AG04450 (cell line): ENCODE measurements at places on chromosomes 5 and 9.

DNA sequence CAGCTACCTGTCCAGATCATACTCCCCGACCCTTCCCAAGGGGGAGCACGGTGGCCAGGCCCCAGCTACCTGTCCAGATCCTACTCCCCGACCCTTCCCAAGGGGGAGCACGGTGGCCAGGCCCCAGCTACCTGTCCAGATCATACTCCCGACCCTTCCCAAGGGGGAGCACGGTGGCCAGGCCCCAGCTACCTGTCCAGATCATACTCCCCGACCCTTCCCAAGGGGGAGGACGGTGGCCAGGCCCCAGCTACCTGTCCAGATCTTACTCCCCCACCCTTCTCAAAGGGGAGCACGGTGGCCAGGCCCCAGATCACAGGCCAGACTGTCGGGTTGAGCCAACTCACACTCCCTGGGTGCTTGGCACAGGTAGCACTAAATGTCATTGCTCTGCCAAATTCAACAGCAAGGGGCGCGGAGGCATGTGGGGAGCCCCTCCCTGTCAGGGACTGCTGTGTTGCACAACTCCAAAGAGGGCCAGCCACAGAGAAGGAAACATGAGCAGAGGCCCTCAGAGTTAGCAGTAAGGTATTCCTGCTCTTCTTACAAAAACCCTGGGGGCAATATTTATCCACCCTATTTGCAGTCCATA lies 136.9 kb downstream of the OLFM1 start:
- no peak for DNase-seq

DNA sequence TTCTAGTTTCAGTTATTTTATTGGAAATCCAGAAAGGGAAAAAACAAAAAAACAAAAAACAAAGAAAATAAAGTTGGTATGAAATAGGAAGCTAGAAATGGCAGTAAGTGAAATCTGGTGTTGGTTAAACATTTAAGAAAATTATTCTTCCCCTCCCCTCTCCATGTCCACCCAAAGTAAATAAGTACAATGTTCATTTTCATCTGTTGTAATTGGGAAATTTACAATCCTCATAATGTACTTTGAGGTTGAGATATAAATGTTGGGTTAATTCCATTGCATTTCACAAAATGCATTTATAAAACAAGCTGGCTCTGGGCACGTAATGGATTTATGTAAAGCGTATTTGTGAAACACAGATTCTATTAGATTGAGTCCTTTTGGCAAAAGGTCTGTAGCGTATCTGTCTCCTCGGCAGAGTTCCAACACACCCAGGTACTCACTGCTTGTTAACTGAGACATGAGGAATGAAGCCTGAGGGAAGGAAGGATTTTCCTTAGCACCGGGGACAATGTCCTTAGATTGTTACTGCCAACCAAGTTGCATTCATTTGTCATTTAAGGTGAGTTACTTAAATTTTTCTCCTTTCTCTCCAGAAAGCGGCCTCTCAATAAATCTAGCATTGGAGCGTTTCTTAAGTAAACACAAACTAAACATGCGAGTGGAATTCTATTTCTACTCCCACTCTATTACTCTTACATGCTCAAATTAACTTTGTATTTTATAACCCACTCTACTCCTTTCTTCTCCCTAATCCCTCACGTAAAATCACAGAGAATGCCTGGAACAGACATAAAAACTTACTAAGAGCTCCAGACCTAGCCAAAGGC lies 912.3 kb upstream of the WWC1 start:
- no peak for DNase-seq

- no peak for DNase-seq
Observed at GRCh38 chr5:3121813-3122212, 370.3 kb upstream of the IRX2 start.

DNA sequence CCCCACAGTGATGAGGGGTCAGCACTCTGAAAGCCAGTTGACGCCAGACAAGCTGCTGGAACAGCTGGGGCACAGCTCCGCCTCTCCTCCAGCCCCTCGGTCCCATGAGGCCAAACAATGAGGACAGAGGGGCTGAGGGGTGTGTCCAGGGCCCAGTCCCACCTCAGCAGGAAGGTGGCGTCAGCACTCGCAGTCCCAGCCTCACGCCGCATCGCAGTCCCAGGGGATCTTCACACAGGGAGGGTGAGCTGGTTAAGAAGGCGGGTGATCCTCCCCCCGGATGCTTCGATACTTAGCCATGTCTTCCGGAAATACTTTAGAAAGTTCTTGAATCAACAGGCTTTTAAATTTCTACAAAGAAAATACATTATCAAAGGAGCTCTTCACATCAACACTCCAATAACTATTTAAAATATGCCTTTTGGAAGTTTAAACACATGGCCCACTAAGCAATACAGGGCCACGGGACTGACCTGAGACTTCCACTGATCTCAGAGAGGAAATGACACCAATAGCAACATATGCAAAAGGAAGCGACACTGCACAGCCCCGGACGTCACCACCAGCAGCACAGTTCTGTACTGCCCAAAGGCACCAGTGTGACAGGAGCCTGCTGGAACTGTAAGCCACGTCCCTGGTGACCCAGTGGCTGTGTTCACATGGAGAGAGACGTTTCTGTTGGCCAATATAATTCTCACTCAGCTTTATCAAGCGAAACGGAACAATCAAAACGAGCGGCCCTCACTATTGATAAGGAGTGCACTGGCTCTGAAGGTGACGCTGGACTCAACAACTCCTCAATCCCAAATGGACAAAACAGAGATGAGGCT lies 5.9 kb downstream of the MED10 start:
- no peak for DNase-seq

DNA sequence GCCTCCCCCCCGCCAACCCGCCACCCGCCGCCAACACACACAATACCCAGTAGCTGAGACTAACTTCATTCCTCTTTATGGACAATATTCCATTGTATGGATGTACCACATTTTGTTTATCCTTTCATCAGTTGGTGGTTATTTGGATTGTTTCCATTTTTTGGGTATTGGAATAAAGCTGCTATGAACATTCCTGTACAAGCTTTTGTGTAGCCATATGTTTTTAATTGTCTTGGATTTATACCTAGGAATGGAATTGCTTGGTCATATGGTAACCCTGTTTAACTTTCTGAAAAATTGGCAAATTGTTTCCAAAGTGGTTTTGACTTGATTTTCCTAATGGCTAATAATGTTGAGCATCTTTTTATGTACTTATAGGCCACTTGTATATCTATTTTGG lies 4.9 kb upstream of the UBTD2 start:
- DNase-seq: no peak

- no peak for DNase-seq
Observed at GRCh38 chr9:33211695-33212393, 28.1 kb upstream of the SPINK4 start.

GRCh38 chr9:792331-793260 lies 48.9 kb upstream of the DMRT1 start:
- DNase-seq: no peak

- no peak for DNase-seq
Observed at GRCh38 chr9:33458444-33458843, 11.1 kb upstream of the AQP3 start.

- DNase-seq: peak; percentile 97
Observed at GRCh38 chr9:91193087-91193657, 168.5 kb downstream of the AUH start.

GRCh38 chr5:35660451-35660850 lies 42.8 kb downstream of the SPEF2 start:
- no peak for DNase-seq

DNA sequence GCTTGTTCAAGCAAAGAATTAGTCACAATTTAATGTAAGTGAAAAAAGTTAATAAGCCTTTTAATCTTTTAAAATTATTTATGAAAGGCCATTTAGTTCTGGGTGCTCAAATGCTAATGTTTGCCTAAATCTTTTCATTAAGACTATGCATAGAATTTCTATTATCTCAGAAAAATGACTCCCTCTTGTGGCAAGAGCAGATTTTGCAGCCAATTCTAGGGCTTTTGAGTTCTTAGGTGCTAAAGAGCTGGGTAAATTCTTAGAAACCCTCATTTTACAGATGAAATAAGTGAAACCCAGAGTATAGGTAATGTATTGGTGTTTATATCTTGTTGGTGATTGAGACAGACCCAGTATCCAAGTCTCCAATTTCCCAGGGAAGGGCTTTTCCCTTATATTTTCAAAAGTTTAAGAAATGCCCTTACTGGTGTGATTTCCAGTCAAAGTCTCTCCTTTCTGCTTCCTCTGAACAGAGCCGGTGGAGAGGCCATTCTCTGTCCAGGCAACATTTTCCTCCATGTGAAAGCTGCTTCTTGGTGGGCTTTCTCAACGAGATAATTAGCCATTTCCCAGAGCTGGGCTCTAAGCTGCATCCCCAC lies 24.1 kb upstream of the PCSK5 start:
- DNase-seq: no peak

- no peak for DNase-seq
Observed at GRCh38 chr5:139426203-139426885, 13.0 kb downstream of the DNAJC18 start.

DNA sequence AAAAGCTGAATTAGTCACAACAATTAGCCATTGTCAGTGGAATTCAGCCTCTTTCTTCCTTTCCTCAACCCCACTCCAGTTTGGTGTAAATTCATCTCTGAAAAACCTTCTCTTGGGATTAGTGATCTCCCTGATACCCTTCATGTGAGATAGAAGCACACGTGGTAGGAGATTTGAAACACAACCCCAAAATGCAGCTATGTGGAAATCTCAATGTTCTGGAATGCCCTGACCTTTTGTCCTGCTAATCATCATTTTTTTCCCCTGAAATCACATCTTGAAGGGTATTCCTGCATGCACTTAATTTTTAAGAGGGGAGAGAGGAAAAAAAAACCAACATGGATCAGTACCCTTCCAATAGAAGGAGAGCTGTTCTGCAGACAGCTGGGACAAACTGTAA lies 612.6 kb downstream of the EBF1 start:
- DNase-seq: no peak

DNA sequence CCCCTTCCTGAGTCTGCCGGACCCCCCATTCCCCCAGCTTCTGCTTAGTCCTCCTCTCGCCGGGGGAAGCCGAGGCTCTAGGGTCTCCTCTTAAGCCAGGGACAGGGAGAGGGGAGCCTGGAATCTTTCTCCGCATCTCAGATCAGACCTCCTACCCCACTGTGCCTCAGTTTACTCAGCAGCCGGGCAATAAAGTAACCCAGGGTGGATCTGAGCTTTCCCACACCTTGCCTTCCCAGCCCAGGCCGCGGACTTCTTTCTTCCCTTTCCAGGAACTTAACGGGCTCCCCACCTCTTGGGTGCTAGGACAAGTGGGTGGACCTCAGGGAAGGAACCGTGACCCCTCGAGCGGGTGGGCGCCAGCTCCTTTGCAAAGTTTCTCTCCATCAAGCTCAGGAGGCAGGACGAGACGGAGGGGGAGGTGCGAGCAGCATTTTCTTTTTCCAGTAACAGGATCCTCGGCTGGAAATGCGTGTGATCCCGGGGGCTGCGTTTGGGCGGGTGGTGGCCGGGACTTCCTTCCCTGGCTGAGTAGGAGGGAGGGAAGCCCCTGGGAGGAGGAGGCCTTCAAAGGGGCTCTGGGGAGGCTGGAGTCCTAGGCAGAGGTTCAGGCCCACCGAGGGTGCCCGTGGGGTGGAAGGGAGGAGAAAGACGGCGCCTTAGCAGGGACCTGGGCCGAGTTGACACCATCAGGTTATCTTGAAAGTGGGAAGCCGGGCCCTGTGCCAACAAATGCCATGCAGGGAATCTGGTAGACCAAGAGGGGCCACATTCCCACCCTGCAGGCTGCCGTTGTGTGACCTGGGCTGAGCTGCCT lies 795 bp downstream of the DAB2IP start:
- no peak for DNase-seq

GRCh38 chr9:122406070-122406890 lies 35.5 kb downstream of the PTGS1 start:
- DNase-seq: no peak

DNA sequence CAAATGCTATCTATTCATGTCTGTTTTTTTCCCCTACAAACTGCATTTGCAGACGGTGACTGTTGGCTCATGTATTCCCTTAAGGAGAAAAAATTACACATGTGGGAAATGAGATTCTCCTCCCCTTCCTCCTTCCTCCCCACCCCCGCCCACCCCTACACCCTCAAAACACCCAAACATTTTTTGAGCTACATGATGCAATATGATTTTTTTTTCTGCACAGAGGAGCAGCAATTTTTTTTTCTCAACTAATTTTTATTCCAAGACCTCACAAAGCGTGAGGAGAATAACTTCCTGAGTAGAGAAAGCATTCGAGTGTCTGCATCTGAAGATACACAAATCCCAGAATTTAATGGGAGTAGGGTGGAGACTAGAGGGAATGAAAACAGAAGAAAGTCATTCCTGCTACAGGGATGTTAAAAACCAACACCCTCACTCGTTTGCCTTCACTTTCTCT lies 118.1 kb downstream of the PRDM6 start:
- no peak for DNase-seq

- DNase-seq: no peak
Observed at GRCh38 chr5:1460054-1460682, 14.9 kb upstream of the SLC6A3 start.

DNA sequence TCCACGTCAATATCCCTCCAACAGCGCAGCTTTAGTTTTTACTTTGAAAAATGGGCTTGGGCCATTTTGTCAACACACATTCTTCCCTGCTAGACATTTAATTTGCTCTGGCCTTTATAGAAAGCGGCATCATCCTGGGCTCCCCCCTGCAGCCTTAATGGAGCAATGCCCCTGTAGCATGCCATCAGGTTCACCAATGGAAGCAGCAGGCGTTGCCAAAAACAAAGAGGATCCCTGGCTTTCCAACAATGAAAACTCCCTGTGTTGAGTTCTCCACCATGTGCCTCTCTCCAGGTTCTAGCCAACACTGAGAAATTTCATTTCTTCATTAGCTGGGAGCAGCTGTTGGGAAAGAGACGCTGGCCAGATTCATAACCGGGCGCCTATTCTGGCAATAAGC lies 139.5 kb downstream of the ZNF622 start:
- DNase-seq: no peak

DNA sequence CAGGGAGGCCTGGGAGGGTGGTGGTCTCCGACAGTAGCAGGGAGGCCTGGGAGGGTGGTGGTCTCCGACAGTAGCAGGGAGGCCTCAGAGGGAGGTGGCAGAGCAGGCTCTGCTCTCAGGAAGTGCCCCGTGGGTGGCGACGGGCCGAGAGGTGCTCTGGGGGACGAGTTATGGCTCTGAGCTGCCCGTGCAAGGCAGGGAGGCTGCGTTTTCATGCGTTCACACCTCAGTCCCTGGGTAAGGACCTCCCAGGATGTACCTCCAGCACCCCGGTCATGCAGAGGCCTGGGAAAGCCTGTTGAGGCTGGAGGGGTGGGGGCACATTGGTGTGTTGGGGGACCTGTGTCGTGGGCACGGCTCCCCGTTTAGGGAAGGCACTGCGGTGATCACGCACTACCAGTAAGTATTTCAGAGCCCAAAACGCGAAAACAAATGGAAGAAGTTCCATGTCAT lies 37.4 kb upstream of the CLPTM1L start:
- no peak for DNase-seq

GRCh38 chr9:72955126-72955455 lies 2.2 kb upstream of the ALDH1A1 start:
- no peak for DNase-seq

DNA sequence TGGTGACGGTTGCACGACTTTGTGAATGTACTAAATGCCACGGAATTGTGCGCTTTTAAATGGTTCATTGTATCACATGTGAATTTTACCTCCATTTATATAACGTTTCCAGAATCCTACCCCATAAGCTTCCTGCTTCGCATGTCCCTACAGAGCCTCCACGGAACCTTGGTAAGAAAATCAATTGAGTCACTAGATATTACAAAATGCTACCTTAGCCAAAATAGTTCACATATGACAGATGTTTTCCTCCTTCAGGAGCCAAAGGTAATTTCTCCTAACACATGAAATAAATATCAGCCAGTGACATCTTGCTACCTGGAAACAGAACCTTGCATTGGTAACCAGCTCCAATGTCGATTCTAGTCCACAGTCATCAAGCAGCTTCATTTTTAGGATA lies 125.1 kb downstream of the TTLL11 start:
- no peak for DNase-seq

- no peak for DNase-seq
Observed at GRCh38 chr5:103243665-103244064, 14.9 kb upstream of the MACIR start.
